Activated T-cell treated with anti-CD3 and anti-CD28 coated beads, Interleukin-2, amount 50 U/mL, for 24 hours (primary cell): ENCODE measurements at places on chromosomes 13 and 19.

- DNase-seq, result no peak
Observed at GRCh38 chr13:25375727-25376358, 4.1 kb downstream of the ATP8A2 start.

DNA sequence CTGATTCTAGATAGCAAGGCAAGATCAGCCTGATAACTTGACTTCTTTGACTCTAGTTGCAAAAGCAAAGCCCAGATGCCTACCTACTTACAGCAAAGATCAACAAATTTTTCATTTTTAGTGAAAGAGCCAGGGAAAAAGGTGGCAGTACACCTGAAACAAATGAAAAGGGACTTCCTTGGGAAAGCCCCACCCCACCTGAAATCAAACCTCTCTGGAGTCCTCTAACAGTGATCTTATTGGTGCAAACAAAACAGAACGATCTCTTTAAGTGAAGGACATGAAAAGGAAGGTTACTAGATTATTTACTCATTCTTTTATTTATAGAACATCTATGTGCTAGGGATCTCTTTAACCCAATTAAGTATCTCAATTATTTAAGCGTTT is 507 bp upstream of the LCP1 start:
- DNase-seq, result no peak

GRCh38 chr19:6161271-6161850 is 25.9 kb downstream of the ACSBG2 start:
- peak; percentile 44 for DNase-seq

- DNase-seq, result no peak
Observed at GRCh38 chr13:65460136-65460535, 1770.0 kb downstream of the PCDH9 start.

GRCh38 chr13:51308781-51309180 is 30.7 kb upstream of the SERPINE3 start:
- DNase-seq, result no peak

GRCh38 chr13:113083402-113084061 is 22.1 kb upstream of the F7 start:
- DNase-seq, result no peak
